GM23248 (cell line): ENCODE measurements at places on chromosomes 11 and 22.

- H3K4me1 ChIP-seq, result no peaks in the 10 kb centered on the region
- H3K27me3 ChIP-seq, result no peaks in the 10 kb centered on the region
These were observed 28.0 kb downstream of the SLN start for GRCh38 chr11:107683807-107684206.

GRCh38 chr11:134047586-134047999 lies 21.3 kb upstream of the JAM3 start:
- H3K27ac ChIP-seq, result peak overlapping the region; percentile 66
- H3K4me3 ChIP-seq, result peak overlapping the region; percentile 46
- DNase-seq, result peak; percentile 98
- no peaks in the 10 kb centered on the region for H3K27me3 ChIP-seq
- H3K4me1 ChIP-seq, result peaks cover 7% of the 10 kb centered on the region

- no peaks in the 10 kb centered on the region for H3K27me3 ChIP-seq
- peak; percentile 90 for DNase-seq
- no peaks in the 10 kb centered on the region for H3K36me3 ChIP-seq
- H3K4me3 ChIP-seq, result no peak overlapping the region
- peaks cover 30% of the 10 kb centered on the region for H3K4me1 ChIP-seq
These were observed 65.8 kb downstream of the LRRC32 start for GRCh38 chr11:76604626-76605241.

DNA sequence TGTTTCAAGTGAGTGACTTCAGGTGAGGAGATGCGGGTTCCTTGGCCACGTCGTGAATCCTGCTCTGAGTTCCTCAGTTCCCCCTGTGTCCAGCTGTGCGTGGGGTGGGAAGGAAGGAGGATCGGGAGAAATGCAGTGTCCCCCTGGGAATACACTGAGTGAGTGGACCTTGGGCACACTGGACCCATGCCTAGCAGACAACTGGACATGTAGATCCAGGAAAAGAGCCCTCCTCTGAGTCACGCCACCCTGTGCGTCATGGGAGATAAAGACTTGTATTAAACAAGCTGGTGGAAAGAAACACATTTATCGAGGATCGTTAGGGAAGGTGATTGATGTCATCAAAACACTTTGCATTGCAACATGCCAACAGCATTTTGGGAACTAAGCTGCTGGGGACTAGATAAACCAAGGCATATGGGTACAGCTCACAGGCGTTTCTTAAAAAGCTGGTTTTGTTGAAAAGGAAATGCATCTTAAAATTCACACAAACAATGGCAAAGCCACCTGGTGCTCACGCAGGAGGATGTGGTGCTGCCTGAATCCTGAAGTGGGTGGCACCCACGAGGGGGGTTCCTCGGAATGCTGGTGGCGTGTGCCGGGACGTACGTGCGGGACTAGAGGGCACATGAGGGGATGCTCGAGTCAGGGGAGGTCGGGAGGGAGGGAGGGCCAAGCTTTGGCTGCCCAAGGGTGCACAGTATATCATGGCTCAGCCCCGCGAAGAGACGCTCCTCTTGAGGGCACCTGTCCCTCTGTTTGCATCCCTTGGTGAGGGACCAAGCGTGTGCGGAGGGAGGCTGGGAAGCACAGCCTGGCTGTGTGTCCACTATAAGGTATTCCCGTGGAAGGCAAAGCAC lies 303.5 kb downstream of the TBC1D22A start:
- DNase-seq, result peak; percentile 14
- H3K36me3 ChIP-seq, result no peaks in the 10 kb centered on the region
- H3K4me1 ChIP-seq, result no peaks in the 10 kb centered on the region
- no peak overlapping the region for H3K27ac ChIP-seq
- no peaks in the 10 kb centered on the region for H3K27me3 ChIP-seq

DNA sequence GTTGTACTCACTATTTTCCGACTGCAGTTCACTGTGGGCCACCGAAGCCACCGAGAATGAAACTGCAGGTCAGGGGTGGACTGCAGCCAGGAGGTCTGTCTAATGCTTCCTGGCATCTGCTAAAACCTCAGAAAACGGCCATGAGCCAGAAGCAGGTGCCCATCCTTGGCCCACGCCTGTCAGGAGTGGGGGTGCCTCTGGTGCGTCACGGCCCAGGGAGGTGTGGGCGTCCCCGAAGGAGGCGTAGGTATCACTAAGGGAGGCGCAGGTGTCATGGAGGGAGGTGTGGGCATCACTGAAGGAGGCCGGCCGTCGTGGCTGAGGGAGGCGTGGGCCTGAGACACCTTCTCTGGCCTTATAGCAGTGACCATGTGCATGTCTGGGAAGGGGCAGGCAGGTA lies 456.2 kb downstream of the TBC1D22A start:
- H3K4me3 ChIP-seq, result no peak overlapping the region
- no peaks in the 10 kb centered on the region for H3K4me1 ChIP-seq
- 0 out of 2 replicates have a peak, but pooled peaks cover 10% of the 10 kb centered on the region for H3K27me3 ChIP-seq
- H3K36me3 ChIP-seq, result no peaks in the 10 kb centered on the region
- no peak for DNase-seq

GRCh38 chr11:34696862-34697261 lies 76.0 kb downstream of the EHF start:
- DNase-seq, result no peak
- H3K4me1 ChIP-seq, result no peaks in the 10 kb centered on the region
- no peaks in the 10 kb centered on the region for H3K36me3 ChIP-seq
- H3K4me3 ChIP-seq, result no peak overlapping the region
- H3K27ac ChIP-seq, result no peak overlapping the region

GRCh38 chr11:19953909-19954308 lies 206.4 kb downstream of the DBX1 start:
- no peaks in the 10 kb centered on the region for H3K27me3 ChIP-seq
- H3K36me3 ChIP-seq, result peaks cover 9% of the 10 kb centered on the region; the same call in 1 of the 2 replicates
- peak overlapping the region; percentile 29; the same call in 1 of the 2 replicates for H3K27ac ChIP-seq
- peaks cover 14% of the 10 kb centered on the region for H3K4me1 ChIP-seq
